ENCODE measurements at places on chromosomes 4 and X.

DNA sequence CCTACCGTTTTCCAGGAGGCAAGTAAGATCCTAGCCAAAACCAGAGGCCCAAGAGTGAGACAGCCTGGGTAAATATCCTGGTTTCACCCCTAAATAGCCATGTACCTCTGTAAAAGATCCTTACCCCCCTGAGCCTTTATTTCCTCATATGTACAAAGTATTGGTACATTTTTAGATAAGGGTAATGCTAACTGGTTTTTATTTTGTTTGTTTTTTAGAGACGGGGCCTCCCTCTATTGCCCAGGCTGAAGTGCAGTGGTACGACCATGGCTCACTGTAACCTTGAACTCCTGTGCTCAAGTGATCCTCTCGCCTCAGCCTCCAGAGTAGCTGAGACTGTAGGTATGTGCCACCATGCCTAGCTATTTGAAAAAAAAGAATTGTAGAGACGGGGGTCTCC, 29.4 kb downstream of the SERPINA7 start:
- DNase-seq, result no peak

DNA sequence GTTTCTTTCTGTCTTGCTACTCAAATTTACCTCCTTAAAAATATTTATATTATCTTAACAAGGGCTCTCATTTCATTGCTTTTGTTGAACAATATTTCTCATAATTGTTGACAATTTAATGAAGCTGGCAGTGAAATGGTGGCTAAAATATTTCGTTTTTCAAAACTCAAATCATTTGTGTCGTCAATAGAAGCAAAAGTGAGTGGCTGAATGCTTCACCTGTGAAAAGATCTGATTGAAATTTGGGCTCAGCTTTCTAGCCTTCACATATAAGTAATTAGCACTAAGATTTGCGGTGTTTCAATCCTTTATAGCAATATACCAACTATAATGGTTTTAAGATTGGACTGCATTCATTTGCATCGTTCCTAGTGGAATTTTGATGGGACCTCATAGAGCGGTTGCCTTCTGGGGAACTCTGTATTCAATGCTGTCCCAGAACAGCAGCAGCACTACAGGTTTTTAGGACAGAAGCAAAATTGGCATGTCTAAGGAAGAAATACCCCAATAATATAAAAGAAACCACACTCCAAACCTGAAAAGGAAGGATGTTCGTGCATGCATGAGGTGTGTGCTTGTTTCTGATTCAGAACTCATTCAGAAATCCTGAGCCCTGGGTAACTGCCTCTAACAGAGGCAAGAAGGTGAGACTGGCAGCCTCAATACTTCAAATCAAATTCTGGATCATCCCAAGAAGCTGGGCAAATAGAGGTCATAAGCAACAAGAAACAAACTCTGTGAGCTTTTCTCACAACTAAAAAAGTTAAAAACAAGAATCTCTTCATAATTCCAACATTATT, 2.5 kb downstream of the CXCL1 start:
- no peak for DNase-seq

DNA sequence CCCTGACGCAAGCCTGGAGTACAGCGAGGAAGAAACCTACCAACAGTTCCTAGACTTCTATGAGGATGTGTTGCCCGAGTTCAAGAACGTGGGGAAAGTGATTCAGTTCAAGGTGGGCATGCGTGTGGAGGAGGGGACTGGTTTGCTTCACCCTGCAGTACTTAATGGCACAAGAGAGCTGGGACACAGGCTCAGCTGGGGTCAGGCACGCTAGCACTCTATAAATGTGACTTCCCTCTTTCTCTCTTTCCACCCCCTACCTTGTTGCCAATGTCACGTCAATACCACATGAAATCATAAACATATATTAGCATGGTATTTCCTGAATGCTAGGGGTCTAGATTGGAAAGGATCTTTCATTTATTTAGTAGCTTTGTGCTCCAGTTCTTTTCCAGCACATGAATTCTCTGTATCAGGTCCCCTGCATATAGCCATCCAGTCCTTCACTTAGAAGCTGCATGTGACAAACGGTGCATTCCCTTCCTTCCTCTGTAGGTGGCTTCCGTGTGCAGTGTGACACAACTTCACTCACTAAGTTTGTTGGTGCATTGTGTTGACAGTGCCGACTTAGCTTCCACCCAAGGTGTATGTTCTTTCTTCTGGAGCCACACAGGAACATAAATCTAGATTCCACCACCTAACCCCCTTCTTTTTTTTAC, 25.6 kb downstream of the ZRSR2 start:
- no peak for DNase-seq

DNA sequence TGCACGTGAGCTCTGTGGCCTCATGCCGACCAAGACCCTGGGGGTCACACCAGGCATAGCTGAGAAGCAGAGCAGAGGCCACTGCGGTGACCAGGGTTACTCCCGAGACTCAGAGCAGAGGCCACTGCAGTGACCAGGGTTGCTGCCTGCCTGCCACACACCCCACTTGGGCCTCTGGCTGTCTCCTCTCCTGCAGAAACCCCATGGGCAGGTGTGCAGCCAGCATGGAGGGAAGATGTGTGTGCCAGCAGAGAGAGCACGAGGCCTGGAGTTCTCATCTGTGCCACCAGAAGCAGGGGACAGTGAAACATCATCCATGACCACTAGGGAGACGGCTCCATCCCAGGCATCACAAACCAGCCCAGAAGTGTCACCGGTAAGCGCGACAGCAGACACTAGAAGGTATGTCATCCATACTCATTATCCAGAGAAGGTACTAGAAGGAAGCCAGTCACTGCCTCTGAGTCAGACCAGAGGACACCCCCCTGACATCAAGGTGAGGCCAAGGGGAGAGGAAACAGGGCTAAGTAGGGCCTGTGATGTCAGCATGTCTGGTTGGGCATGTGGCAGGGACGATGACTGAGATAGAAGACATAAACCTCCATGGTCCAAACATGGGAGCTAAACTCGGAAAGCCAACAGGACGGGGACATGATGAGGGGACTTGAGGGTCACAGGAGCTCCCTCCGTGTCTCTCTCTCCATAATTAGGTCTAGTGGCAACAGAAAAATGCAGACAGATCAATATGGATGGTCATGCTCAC, 24.2 kb upstream of the SPON2 start:
- no peak for DNase-seq

- DNase-seq, result no peak
These were observed 177.5 kb downstream of the EDA start for GRCh38 chrX:69793260-69793935.

- DNase-seq, result no peak
These were observed 121.7 kb downstream of the GRXCR1 start for GRCh38 chr4:43014256-43014655.

GRCh38 chrX:87003031-87003430, 514.6 kb upstream of the KLHL4 start:
- no peak for DNase-seq

All from anterior cingulate cortex (tissue), 58 donors.